ENCODE measurements at places on chromosomes 1 and 21.

GRCh38 chr1:233006541-233006973 lies 56.1 kb downstream of the NTPCR start:
- no peak for DNase-seq

DNA sequence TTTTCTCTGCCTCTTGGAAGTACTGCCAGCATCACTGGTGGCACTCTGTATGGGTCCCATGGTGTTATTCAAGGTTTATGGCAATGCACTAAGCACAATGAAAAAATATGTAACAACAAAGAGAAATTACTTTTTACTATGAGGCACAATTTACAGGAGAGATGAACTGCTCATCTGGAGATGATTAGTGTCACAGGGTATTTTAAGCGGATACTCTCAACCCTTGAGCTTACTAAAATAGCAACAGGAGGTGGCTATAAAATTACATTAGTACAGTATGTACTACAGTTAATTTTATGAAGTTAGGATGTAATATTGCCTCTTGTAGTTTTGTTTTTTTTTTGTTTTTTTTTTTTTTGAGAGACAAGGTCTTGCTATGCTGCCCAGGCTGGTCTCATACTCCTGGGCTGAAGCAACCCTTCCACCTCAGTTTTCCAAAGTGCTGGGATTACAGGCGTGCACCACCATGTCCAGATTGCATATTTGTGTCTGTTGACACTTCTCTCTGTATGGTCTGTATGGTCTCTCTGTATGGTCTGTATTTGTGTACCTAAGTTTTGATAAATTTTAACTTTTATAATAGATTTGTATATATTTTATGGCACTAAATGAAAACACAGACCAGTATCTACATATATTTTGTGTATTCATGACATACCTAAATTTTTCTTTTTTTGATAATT lies 175.6 kb upstream of the HP1BP3 start:
- no peak for DNase-seq

DNA sequence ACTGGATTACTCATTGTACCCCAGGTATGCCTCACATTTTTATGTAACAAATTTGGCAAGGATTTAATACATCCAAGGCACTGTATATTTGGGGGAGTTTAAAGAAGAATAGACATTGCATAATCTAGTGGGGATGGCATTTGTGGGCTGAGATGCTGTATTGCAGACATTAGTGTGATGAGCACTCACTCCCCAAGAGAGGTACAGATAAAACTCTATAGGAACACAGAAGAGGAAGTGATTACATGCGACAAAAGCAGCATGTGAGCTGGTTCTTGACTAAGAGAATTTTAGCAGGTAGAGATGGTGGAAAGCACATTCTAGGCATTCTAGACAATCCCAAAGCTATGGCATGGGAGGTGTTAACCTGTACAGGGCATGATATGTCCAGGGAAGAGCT lies 24.2 kb upstream of the CDC14A start:
- DNase-seq: no peak

DNA sequence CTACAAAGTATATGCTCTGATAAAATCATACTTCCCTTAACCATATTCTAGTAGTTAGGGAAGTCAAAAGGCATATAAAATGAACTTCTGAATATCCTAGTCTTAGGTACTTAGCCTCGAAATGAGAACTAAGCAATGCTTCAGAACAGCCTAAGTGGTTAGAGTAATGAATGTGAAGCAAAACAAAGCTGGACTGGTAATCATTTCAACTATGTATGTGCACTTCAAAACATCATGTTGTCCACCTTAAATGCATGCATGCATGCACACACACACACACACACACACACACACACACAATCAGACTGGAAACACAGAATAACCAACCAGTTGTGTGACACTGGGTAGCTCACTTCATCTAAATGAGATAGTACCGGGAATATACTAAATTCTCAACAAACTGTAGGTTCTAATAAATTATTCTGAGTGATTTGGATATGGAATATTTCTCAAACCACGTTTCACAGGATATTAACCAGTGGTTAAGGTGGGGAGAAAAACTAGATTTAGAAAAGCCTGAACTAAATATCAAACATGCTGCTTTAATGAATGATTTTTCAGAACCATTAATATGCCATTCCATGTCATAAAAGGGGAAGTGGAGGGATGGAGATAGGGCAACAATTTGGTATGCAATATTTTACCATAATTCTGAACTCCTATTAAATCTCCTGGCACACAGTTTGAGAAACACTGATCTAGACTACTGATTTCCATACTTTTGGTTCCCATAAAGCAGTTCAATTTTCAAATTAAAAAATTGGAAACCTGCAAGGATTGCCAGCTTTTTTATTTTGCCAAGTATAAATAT lies 19.5 kb downstream of the RNF115 start:
- DNase-seq: no peak

DNA sequence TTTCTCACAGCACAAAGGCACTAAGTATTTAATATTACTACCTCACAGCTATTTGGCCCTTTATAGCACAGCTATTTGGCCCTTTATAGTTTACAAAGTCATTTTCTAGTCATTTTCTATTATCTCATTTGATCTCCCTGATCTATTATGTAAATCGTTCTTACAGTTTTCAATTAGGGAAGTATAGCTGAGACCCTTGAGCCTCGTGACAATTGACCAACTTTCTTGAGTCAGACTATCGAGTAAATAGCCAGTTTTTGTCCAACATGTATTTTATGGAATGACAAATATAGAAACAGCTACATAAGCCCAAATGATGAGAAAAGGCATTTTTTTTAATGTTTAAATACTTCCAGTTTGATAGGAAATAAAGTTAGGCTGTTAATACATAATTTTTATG lies 7.0 kb upstream of the ANGPTL1 start:
- DNase-seq: no peak

- no peak for DNase-seq
These were observed 130.4 kb upstream of the ETS2 start for GRCh38 chr21:38675182-38675824.

DNA sequence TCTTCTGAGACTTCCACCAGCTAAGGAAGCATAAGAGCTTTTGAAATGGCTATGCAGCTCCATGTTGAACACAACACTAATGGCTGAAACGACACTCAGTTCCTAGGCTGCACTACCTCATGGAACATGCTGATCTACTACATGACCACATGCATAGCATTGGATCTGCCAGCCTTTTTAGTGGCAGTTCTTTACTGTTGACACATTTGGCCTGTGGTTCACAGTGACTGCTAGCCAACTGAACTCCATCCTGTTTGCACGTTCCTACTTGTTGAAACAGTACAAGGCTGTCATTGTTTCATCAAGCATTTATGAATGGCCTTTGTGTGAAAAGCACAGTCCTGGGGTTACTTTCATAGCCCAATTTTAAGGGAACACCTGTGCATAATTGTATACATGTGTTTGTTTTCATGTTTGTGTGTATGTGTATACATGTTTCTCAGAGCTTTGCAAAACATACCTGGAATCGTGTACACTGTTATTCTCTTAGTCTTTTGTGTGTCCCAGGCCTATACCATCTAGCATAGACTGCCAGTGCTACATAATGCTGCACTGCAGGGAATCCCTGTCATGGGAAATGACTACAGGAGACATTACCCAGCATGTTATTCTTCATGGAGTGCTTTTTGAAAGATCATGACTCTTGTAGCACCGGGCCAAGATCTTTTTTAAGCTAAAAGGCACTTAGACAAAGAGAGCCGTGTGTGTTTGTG lies 179.6 kb upstream of the ESRRG start:
- no peak for DNase-seq

- no peak for DNase-seq
These were observed 119.8 kb downstream of the RNF220 start for GRCh38 chr1:44524655-44525500.

GRCh38 chr1:176227579-176227978 lies 20.5 kb upstream of the COP1 start:
- no peak for DNase-seq

GRCh38 chr1:41616563-41616962 lies 132.1 kb upstream of the EDN2 start:
- DNase-seq: no peak

DNA sequence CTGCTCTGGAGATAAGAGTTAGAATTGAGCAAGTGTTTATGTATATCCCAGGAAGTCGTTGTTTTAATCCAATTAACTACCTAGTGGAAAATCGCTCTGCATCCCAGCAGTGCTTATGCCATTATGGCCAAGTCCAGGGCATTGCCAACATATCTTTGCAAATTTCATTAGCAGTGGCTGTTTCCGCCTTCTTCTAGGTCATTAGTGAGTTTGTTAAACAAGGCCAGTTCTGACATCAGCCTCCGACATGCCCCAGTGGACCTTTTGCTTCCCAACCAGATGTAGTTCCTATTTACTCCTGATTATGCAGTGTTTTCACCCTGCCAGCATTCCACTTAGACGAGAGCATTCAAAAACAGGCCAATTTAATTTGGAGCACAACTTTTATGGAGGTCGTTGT lies 106.8 kb upstream of the FAM78B start:
- DNase-seq: no peak

GRCh38 chr1:172005856-172006255 lies 164.6 kb downstream of the DNM3 start:
- no peak for DNase-seq

- DNase-seq: no peak
These were observed 95.0 kb downstream of the EPHB2 start for GRCh38 chr1:22805672-22806038.

GRCh38 chr1:151985270-151985669 lies 8.4 kb downstream of the S100A10 start:
- no peak for DNase-seq
